ENCODE measurements at places on chromosomes 7 and 10.
A peak's percentile ranks its signal among the peaks of the same experiment; 100 is the strongest.

GRCh38 chr10:93379731-93380575 is 102.2 kb downstream of the MYOF start:
- DNase-seq: no peak

GRCh38 chr7:77330169-77330882 is 85.8 kb downstream of the GSAP start:
- no peak for DNase-seq

GRCh38 chr10:125489731-125490130 is 193.2 kb downstream of the TEX36 start:
- no peak for DNase-seq

GRCh38 chr7:114944745-114945625 is 23.1 kb downstream of the MDFIC start:
- DNase-seq: peak; percentile 79

DNA sequence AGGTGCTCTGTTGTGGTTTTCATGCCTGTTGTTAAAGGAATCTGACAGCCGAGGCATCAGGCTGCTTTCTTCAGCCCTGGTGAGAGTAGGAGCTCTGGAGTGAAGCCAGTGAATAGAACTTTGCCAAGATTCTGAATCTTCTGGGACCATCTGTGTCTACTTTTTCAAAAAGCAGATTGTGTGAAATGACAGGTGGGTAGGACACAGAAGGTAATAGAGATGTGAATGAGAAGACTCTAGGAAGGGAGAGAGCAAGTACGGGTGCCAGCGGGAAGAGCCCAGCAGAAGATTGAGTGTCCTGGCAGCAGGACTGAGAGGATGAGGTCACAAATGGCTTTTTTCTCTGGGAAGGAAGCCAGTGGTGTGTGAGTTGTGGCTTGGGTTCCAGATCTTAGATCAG is 429.2 kb downstream of the SDK1 start:
- no peak for DNase-seq

DNA sequence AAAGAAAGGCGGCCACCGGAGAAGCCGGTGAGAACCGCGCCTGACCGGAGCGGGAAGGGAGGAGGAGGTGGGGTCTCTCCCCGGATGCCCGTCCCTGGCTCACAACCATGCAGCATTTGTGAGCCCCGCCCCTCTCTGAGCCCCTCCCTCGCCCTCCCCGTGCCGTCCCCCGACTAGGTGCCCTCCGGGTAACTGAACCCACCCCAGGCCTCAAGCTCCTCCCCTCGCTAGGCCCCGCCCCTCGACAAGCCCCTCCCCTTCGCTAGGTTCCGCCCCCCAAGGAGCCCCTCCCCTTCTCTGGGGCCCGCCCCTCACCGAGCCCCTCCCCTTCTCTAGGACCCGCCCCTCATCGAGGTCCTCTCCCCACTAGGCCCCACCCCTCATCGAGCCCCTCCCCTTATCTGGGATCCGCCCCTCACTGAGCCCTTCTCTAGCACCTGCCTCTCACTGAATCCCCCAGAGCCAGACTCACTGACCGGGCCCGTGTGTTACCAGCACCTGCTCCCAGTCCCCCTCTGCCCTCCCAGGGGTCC is 42.2 kb upstream of the HSPB1 start:
- DNase-seq: no peak

GRCh38 chr10:88838766-88839350 is 12.8 kb downstream of the ANKRD22 start:
- DNase-seq: no peak

GRCh38 chr10:58179238-58179637 is 88.5 kb downstream of the IPMK start:
- no peak for DNase-seq

GRCh38 chr7:18566829-18567228 is 71.3 kb downstream of the HDAC9 start:
- no peak for DNase-seq

DNA sequence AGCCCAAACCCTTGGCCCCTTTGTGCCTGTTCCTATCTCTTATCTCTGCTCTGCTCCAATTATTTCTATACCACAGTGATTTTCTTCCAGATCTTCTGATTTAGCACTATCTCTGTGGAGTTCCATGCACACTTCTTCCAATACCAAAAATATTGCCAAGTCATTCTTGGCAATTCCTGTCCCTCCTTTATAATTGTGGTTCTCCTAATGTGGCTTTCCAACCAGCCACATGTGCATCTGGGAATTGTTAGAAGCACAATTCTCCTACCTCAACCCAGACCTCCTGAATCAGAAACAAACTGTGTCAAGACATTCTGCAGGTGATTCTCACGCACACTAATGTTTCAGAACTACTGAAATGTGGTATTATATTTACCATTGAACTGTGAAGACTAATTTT is 447.8 kb upstream of the IGFBP3 start:
- DNase-seq: no peak

GRCh38 chr10:32293581-32293980 is 53.4 kb downstream of the EPC1 start:
- DNase-seq: no peak

- no peak for DNase-seq
These were observed 29.9 kb downstream of the CYTH3 start for GRCh38 chr7:6242561-6242960.

- no peak for DNase-seq
These were observed 121.8 kb downstream of the CD36 start for GRCh38 chr7:80760292-80760691.

- DNase-seq: no peak
These were observed 86.8 kb upstream of the ANKRD1 start for GRCh38 chr10:91007655-91008054.

DNA sequence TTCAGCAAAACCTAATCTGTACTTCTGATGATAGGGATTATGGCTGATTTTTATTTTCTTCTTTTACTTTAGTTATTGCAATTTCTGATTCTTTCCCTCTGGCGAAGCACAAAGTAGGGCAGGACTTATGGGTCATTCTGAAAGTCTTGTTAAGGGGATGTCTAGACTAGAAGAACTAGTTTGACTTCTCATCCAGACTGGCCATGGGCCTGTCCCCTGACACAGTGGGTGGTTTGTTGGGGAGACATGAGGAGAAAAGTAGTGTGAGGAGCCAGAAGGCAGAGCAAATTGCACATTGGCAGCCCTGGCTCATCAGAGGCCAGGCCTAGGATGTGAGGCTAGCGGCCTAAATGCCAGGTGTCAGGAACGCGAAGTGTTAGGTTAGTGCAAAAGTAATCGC is 152.8 kb downstream of the RTKN2 start:
- DNase-seq: no peak

GRCh38 chr7:128323040-128323439 is 20.7 kb downstream of the RBM28 start:
- DNase-seq: no peak

- DNase-seq: no peak
These were observed 8.3 kb downstream of the VSTM2A start for GRCh38 chr7:54550471-54550870.

GRCh38 chr7:134920026-134920753 is 66.1 kb upstream of the AGBL3 start:
- no peak for DNase-seq

DNA sequence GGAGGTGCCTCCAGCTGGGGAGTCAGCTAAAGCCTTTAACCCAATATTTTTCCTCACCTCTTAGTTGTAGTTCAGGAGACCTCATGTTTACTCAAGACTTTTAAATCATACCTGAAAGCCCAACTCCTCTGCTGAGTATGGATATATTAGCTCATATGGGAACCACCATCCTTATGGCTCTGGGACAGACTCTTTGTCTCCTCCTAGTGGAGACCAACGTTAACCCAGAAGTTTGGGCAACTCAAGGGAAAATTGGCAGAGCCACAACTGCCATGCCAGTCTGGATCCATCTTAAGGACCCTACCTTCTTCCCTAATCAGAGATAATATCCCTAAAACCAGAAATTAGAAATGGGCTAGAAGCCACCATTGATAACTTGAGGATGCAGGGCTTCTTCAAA is 80.8 kb downstream of the TMEM106B start:
- DNase-seq: no peak

DNA sequence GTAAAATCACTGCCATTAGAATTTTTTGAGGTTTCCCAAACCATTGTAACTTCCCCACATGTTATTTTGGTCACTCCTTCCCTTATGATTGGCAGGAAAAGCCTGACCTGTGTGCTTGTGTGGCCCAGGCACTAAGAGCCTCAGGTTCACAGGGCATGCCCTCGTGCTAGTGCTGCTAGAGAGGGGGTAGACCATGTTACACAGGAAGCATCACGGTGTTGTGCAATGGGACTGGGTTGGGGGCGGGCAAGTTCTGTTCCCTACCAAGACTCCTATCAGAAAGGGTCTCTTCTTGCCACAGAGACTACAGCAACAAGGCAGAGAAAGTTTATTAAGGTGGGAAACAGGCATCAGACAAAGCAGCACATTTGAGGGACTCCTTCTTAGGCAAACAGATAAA is 32.2 kb downstream of the LSM5 start:
- DNase-seq: no peak

DNA sequence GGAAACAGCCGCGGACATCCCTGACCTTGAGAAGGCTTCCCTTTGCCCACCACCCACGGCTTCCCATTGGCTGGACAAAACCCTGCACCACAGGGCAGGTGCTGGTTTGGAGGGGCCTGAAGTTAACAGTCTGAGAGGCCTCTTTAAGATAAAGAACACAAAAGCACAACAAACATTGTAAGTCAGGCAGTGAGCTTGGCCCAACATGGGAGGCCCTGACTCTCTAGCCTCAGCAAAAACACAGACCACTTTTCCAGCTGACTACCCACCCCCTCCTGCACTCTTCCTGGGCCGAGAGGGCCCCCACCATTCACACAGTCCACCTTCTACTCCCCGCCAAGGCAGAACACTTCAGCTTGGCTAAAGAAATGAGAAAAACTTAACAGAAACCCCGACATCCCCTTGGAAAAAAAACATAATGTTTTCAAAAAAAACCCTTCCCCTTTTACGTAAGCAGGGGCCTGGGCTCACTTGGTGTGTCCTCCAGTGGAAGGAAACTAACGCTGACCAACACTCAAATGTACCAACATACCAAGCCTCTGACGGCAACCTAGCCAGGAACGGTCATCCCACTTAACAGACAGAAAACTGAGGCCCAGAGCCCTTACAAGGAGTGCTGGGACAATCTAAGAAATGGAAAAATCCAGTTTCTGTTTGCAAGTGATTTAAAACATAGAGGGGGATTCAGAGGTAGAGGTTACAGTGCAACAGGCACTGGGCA is 80.9 kb downstream of the COBL start:
- no peak for DNase-seq

GRCh38 chr10:75347186-75347585 is 54.4 kb downstream of the ZNF503 start:
- DNase-seq: no peak

- DNase-seq: no peak
These were observed 175.9 kb downstream of the CCDC71L start for GRCh38 chr7:106485031-106485551.

GRCh38 chr10:64733980-64734379 is 1212.8 kb downstream of the REEP3 start:
- DNase-seq: no peak

DNA sequence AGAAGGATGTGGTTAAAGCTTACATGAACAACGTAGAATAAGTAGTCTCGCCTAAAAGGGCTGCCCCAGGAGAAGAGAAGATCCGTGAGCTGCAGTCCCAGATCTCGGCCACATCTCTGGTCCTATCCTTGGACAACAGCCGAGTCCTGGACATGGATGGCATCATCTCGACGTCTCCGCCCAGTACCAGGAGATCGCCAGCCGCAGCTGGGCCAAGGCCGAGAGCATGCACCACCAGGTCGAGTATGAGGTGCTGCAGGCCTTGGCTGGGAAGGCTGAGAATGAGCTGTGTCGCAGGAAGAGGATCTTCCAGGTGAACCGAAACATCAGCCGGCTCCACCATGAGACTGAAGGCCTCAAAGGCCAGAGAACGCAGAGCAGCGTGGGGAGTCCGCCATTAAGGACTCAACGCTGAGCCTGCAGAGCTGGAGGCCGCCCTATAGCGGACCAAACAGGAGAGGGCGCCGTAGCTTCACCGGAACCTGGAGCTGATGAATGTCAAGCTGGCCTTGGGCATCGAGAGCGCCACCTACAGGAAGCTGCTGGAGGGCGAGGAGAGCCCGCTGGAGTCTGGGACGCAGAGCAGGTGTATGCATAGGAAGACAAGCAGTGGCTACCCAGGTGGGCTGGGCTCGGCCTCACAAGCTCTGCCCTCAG is 22.2 kb downstream of the LIPK start:
- DNase-seq: no peak

GRCh38 chr7:151231080-151231479 is 1.2 kb upstream of the CHPF2 start:
- no peak for DNase-seq

DNA sequence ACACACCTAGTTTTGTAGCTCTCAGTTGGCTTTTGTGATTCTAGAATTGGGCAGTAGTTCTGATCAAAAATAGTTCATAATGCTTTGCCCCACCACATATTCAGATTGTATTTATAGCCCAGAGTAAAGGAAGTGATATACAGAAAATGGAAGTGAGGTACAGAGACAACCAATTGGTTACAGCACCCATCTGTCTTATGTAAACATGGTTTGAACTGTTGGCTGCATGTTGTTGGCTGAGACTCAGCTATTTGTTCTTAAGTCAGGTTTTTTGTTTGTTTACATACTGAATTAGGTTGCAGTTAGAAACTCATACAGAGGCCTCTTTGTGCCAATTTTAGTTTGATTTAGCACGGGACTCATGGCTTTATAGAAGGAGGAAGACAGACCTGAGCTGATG is 158.9 kb upstream of the GPR26 start:
- no peak for DNase-seq

GRCh38 chr7:45036796-45037195 is 36.8 kb downstream of the CCM2 start:
- no peak for DNase-seq

DNA sequence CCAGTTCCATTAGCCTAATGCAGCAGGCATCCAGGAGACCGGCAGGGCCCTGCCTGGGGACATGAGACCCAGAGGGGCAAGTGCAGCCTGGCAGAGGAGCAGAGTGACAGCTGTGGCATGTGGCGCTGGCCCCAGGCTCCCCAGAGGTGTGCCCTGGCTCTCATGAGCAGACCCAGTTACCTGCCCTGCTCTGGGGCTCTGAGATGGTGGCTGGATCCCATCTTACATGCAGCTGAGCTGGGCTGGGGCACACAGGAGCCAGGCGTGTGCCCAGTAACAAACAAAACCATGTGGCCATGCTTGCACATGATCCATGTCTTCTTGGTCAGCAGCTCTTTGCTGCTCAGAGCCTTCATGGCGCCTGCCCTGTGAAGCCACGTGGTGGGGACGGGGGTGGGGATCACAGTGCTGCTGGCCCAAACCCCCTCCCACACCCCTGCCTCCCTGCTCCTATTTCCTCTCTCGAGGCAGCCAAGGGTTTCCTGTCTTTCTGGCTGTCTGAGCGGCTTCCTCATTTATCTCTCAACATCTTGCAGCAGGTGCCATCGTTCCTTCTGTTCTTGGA is 40.3 kb upstream of the GTF2I start:
- no peak for DNase-seq

DNA sequence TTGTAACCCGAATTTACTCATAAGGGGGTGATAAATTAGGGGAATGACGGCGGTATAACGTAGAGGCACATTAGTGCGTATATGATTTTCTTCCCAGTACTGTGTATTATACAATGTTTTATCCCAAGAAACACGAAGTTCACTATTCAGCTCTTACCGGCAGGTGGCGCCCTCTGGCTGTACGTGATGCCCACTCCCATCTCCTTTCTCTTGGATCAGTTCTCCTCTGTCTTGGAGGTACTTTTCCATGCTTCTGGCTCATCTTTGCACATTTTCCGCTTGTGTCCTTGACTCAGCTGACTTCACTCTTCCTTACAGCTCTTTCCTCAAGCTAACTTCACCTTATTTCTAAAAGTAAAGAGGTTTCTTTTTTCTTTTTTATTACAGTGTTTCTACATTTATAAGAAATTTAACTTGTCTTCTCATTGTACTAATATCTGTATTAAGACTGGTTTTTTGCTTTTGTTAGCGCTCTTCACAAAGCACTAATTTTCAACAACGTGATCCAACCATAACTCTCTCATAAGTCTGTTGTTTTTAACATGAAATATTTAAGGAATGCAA is 21.3 kb downstream of the TMEM176B start:
- DNase-seq: no peak
